ENCODE measurements at places on chromosomes 13 and 19.

GRCh38 chr13:32284927-32285632, 30.1 kb downstream of the ZAR1L start:
- no peak for DNase-seq

- no peak for DNase-seq
Observed at GRCh38 chr13:45007225-45007624, 17.9 kb downstream of the GPALPP1 start.

GRCh38 chr19:39136225-39136940, 10.8 kb downstream of the PAK4 start:
- no peak for DNase-seq

- DNase-seq, result peak; percentile 45
Observed at GRCh38 chr19:16325161-16325527, 518 bp downstream of the KLF2 start.

DNA sequence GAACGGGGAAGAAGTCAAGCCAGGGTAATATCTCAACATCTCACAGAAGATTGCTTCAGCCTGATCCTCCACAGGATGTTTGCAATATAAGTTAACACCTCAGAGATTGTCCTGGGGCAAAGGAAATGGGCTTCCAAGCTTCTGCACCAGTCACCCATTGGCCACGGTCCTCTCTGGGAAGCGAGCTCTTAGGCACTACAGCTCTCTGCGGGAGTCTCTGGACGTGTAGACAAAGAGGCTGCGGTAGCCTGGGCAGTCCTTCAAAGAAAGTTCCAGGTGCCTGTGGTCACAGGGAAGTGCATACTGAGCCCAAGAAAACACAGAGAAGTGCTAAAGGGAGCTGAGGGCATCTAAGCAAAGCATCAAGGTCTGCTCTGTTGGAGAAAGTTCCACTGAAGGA, 805.7 kb downstream of the DIAPH3 start:
- DNase-seq, result no peak

- no peak for DNase-seq
Observed at GRCh38 chr19:17866964-17867486, 4.7 kb upstream of the SLC5A5 start.
